Thoracic aorta (tissue), 2 donors: ENCODE measurements at places on chromosomes 2 and 18. TPM values are rescaled to one million over a fixed set of nuclear protein-coding genes. Genes with fewer than 3 reads are reported as not detected.

DNA sequence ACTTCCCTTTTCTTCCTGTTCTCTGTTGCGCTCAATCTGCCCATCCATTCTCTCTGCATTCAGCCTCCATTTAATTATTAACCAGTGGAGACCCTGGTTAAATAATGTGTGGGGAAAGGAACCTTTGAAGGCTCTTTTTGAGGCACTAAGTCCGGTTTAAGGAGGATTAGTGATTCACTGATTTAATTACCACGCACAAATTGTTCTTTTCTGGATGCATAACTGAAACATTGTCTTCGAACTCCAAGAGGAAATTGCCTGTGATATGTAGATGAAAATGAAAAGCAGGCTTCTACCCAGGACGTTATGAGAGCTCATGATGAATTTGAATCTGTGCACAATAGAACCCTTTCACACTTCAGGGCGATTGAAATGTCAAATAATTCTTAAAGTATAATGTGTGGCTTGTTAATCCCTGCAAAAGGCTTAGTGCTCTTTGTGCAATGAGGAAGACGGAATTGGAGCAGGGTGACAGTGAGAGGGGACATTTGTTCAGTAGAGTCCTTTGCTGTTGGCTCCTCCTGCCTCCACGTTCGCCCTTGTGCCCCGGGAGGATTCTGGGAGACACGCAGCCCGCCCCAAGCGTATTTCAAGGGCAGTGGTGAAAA, 51.1 kb upstream of the ZNF236 start:
- no peak for DNase-seq

DNA sequence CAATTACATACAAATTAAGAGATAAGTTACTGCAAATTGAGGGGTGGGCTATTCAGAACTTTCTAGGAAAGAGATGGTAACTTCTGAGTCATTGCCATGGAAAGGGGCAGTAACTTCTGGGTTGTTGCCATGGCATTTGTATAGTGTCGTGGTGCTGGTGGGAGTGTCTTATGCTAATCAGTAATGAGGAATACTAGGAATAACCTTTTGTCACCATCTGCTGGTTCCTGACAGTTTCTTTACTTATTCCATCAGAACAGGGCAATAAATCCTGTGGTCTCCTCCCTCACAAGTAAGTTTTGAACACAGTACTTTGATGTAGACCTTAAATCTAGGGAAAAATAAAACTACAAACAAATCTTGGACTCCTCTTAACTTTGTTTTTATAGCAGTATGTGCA, 435.4 kb downstream of the BCL11A start:
- DNase-seq = no peak

ME2 gene
- total RNA-seq = 42.6 TPM

GRCh38 chr2:30826481-30826880, 19.2 kb upstream of the CAPN13 start:
- DNase-seq = no peak

- no peak for DNase-seq
Measured at GRCh38 chr2:44190526-44190925, 21.9 kb downstream of the PPM1B start.

- no peak for DNase-seq
Measured at GRCh38 chr18:68455229-68455603, 259.7 kb downstream of the TMX3 start.

BOLL gene
- not detected for total RNA-seq

SP5 gene
- not detected for total RNA-seq

DNA sequence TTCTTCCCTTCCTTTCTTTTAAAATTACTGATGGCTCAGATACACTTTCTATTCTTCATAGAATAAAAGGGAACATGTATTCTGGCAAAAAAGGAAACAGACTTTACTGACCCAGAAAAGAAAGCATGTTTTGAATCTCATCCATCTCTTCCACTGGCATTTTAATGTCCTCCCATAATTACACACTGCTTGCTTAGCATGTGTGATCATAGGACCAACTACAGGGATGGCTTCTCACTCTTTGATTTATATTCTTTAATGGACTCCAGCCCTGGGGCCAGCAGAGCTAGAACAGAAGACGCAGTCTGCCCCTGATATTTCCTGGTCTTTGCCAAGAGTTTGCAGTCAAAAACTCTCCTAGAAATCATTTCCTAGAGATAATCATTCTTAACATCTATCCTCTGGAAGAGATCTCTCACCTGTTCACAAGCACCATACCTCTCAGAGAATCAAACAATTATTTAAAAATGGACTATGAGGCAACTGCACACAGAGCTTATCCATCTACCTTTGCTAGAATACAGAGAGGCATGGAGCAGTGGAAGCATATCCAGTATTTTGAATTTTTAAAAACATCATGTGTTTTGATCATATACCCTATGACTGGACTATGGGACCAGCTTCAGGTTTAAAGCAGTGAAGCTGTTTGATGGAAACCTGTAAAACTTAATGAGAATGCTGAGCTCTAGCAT, 429.1 kb downstream of the NRXN1 start:
- DNase-seq = no peak

DNA sequence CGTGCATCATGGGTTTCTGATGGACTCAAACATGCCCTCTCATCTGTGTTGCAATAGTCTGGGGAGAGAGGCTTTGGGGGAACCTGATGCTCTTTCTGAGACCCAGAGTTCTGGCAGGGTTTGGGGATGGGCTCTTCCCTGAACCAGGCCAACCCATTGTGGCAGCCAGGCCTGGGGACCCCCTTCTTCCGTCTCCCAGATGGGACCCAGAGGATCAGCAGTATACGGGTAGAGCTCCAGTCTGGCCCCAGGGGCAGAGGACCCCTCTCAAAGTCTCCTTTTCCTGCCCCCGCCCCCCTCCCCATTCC, 333.7 kb downstream of the DYSF start:
- DNase-seq = no peak

GAREM1 gene
- total RNA-seq = 12.0 TPM
